ENCODE measurements at places on chromosomes 12 and 14.

DNA sequence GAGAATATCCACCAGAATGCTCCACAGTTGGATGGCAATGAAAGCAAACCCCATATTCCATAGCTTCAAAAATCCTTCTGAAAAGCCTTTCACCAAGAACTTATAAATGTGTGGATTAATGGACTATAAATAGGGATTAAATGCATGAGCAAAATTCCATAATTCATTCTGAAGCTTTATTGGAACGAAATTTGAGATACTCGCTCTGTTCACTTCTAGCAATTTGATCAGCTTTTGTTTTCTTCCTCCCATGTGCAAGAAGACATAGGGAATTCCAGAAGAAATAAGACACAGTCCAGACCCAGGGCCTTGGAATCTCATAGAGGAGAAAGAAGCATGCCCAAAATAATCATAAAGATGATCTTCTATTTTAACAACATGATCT lies 285.9 kb upstream of the TMPO start:
- no peak for DNase-seq

DNA sequence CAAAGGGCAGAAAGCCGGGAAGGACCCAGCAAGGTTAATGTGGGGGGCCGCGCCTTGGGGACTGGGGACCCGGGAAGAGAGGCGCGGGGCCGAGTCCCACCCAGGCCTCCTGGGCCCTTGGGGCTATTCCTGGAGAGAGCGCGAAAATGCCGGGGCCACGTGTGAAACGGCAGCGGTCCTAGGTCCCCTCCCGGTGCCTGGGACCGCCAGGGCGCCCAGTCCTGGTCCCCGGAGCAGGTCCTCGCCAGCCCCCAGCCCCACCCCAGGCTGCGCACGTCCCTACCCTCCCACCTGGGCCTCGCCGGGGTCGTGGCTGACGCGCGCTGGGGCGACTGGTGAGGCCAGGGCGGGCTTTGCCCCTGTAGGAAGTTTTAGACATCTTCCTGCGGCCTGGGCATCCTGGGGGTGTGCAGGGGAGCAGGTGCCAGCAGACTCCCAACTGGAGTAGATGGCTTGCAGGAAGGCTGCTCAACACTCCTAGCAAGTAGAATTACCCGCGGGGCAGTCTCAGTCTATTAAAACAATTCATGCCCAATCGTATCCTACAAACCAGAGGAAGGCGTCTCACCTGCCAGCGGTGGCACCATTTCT lies 708 bp downstream of the FAR2 start:
- DNase-seq: no peak

GRCh38 chr12:110699591-110700445 lies 10.9 kb upstream of the HVCN1 start:
- no peak for DNase-seq

DNA sequence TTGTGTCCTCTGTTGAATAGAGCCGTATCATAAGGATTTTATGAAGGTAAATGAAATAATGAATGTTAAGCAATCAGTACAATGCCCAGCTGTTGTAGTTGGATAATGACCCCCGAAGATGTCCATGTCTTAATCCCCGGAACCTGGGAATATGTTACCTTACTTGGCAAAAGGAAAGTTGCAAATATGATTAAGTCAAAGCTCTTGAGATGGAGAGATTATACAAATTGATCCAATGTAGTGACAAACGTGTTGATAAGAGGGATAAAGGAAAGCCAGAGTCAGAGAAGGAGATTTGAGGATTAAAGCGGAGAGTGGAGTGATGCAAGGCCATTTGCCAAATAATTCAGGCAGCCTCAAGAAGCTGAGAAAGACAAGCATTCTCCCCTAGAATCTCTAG lies 19.2 kb upstream of the MGAT4C start:
- no peak for DNase-seq

GRCh38 chr12:107029081-107029480 lies 42.1 kb upstream of the MTERF2 start:
- no peak for DNase-seq

DNA sequence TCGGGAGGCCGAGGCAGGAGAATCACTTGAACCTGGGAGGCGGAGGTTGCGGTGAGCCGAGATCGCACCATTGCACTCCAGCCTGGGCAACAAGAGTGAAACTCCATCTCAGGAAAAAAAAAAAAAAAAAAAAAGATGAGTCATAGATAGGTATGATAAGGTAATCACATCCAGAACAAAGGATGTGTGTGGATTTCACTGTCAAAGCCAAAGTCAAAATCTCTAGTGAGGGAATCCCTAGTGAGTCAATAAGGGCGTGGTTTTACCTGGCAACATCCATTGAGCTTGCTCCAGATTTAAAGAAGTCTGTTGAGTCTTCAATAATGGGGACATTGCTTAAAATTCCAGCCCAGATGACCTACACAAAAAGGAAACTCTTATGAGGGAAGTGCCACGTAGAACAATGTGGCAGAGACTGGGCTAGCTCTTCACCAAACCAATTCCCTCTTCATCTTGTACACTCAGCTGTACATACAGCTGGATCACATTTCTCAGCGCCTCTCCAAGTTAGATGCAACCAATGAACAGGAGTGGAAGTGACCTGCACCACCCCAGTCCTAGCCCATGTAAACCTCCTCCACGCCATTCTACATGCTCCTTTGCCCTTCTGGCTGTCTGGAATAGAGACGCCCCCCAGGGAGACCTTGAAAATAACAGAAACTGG lies 23.4 kb downstream of the ALDH1L2 start:
- no peak for DNase-seq

GRCh38 chr12:304805-305204 lies 42.2 kb upstream of the SLC6A13 start:
- DNase-seq: no peak

DNA sequence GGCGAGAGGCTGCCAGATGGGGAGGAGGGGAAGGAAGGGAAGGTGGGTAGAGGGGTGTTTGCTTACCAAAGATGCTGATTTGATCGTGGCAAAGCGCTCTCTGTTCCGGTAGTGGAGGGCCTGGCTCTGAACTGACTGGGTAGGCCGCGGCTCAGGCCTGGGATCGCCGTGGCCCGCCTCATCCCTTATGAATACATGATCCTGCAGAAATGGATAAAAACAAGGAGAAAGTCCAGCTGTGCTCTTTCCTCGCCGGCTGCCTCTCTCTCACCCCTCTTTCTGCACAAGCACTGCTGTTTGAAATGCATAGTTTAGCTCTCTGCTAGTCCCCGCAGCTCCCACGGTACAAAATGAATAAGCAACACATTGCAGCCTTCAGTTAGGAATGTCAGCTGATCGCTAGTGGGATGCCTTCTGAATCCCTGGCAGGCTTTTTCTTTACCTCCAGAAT lies 53.8 kb downstream of the PEBP1 start:
- DNase-seq: no peak

DNA sequence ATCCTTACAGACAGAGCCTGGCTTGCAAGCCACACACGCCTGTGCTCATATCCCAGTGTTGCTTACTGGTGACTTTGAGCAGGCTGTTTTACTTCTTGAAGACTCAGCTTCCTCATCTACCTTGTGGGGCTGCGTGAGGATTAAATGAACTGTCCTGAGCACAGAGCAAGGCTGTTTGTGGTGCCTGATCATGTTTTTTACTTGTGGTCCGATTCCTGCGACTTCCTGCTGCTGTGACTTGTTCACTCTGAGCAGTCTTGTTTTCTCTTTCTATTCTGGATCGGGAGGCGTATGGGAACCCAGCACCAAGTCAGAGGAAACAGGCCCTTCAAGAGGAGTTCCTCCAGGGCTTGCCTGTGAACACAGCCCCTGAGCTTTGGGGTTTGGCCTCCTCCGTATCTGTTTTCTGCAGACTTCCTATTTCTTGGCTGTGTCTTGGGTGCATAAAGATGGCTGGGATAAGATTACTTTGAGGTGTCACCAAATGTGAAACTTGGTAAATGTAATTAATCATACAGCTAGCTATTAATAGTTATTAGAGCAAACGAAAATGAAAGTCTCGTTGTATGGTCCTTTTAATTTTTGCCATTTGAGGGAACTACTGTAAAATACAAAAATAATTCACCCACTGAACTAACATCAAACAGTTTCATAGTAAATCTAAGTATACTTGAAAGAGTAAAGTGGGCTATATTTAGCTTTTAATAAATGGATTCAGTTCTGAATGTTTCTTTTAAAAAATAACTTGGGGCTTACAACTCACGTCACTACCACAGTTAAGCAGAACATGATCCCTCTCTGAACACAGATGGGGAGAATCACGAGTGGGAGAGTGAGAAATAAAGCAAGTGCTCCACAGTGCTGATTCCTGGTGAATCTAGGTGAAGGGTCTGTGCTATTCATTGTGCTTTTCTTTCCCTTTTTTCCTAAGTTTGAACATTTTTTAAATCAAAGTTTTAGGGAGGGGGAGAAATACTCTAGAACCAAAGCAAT lies 251.5 kb downstream of the FOXN3 start:
- DNase-seq: no peak

DNA sequence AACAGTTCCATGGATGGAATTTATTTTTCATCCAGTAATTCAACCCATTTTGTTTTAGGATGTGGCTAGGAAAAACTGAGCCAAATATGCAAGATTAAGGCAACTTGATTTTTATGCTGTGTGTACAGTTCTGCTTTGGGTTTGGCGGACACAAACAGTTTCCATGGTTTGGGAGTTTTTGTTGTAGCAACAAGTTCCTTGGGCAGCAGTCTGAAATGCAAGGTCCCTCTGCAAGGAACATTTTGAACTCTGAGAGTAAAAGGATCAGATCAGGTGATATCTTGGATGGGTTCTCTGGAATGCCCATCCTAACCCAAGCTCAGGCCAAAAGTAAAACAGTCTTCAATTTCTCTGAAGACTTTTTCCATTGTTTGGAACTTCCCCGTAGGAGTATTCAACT lies 161.2 kb downstream of the TMX1 start:
- DNase-seq: no peak

- no peak for DNase-seq
These were observed 172.2 kb downstream of the CACNA1C start for GRCh38 chr12:2224961-2225360.

DNA sequence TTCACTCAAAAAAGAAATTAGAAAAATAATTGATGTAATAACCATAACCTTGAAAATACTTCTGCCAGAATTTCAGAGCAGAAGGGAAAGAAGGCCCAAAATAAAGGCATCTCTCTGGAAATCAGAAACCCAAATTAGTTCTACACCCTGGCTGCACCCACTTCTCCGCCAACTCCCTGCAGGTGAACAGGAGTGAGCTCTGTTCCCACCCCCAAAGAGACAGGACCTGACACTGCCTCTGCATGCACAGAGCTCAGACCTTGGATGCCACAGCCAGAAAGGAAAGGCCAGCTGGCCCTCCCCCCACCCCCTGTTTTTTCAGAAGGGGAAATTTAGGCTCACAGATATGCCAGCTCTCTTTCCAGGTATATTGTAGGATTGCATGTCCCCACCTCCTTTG lies 228.2 kb downstream of the BCL11B start:
- no peak for DNase-seq

- DNase-seq: no peak
These were observed 67.9 kb upstream of the BEGAIN start for GRCh38 chr14:100654814-100655740.
